HS-5 (cell line): ENCODE measurements at places on chromosomes 2 and 18.

DNA sequence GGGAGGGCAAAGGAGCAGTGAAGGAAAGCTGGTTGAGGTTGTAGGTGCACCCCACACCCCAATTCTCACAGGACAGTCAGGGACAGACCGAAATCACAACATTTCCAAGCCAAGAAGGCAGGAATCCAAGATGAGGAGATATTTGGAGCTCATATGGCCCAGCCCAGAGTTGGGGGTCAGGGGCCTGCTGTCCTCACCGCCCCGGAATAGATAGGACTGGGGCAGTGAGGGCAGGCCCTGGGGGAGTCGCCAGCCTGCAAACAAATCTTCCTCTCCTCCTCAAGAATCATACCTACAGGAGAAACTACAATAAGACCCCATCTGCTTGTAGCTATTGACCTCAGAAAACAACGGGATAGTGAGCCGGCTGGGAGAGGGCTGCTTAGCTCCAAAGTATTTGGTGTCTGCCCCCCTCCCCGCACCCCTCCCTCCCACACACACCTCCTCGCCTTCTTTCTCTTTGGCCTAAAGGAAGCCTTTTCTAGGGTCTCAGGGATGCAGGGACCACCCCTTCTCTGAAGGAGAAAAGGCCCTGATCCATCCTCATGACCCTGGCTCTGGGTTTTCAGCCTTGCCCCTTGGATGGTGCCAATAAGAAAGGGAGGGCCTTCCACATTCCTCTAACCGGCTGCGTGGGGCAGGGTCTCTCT, 3.8 kb downstream of the EN1 start:
- DNase-seq, result no peak

DNA sequence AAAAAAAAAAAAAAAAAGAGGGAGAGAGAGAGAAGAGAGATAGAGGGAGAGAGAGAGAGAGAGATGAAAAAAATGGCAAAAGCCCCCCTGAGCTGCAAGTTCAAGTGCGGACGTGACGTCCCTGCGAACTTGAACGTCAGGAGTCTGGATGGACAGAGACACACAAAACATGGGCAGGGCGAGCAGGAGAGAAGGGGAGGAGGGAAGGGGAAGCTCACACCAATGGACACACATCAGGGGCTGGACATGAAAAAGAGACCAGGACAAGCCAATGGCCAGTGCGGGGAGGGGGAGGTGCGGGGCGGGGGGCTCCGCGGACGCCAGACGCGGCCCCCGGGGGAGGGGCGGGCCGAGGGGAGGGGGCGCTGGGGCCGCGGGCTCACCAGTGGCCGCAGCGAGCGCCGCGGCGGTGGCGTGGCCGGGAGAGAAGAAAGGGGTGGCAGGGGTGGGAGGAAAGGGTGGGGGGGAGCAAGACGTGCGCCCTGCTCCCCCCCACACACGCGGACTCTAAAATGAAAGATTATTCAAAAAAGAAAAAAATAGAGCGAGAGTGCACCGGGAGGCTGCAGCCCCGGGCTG, at the start of gene BCL11A:
TSS of gene BCL11A (minus strand) at position 160 of the 579 bp plus-strand sequence. CDS start 384 bp downstream, outside the sequence.
- DNase-seq, result peak; percentile 56

DNA sequence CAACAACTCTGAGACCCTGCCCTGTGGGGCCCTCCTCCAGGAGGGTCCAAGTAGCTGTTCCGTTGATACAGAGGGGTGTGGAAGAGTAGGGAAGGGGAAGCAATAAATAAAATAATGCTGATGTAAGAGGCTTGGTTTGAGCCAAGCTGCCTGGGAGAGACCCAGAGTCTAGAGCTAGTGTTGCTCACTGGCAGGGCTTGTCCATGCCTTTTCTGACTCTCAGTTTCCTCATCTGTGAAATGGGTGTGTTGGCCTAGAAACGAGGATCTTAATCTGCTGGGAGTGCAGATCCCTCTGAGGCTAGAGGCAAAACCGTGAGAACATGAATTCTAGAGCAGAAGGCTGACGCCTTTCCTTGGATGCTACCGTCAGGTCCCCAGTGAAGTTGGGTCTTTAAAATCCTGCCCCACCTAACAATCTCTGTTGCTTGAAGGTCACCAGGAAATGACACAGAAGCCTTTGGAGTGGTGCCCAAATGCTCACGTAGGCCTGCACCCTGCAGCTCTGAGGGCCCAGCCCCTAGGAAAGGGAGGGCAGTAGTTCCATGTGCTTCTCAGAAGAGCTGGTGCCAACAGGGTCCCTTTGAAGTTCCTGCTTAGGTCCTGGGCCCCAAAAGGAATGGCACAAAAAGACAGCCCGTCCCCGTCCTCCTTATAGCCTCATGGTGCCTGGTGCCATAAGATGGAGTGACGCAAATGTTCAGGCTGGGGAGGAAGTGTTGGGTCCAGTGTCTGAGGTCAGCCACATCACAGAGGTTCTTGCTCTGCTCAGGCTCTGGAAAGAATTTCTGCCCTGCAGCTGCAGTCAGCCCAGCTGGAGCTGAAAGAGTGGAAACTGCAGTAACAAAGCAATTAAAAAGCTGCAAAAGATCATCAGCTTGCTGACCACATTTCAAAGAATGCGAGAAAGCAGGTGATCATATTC, 73.2 kb upstream of the SMAD2 start:
- no peak for DNase-seq

- peak; percentile 42 for DNase-seq
Measured at GRCh38 chr2:112958428-112959108, 19.2 kb upstream of the IL36G start.

DNA sequence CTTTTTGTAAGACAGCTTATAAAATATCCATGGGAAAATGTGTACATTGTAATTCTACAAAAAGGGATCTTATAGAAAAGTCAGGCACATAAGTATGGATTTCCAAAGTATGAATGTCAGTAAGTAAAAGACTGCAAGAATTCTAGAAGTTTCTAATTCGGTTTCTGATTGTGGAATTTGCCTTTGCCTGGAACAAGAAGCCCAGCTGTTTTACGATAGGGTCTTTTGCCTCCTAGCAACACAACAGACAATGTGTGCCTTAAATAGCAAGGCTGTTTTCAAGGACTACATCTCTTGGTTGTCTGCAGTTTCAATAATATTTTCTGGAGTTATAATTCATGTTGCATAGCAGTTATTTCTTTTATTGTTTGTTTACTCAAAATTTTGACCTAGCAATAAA, 312.9 kb downstream of the MTX2 start:
- no peak for DNase-seq

DNA sequence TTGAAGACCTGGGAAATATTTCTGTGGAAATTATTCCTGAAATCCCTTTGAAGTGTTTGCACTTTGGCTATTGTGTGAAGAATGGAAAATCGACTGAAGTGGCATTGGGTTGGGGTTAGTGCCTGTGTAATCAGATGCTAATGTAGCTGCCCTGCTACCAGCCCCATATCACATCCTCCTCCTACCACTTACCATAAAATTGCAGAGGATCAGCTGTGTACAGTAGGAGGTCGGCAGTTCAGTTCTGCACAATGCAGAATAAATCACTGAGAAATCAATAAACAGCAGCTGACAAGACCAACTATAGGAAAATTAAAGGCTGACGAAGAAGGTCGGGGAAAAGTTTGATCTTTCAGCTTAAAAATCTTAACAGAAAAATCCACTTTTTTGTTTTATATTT, 440.9 kb downstream of the PTPRM start:
- DNase-seq, result no peak

DNA sequence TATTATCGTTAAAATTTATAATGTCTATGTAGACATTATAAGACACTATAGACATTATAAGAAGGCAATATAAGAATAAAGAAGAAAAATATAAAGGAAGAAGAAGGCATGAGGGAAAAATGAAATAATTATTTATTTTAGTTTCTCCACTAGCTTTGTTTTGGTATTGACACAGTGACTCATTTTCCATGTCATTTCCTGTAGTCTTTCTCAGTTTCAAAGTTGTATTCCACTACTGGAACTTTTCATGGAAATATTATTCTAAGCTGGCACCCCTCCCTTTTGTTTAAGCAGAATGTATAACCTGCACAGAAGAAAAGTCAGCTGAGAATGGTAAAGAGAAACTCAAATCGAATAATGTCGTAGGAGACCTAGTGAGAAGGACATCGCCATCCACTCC, 234.2 kb upstream of the NETO1 start:
- DNase-seq, result no peak

DNA sequence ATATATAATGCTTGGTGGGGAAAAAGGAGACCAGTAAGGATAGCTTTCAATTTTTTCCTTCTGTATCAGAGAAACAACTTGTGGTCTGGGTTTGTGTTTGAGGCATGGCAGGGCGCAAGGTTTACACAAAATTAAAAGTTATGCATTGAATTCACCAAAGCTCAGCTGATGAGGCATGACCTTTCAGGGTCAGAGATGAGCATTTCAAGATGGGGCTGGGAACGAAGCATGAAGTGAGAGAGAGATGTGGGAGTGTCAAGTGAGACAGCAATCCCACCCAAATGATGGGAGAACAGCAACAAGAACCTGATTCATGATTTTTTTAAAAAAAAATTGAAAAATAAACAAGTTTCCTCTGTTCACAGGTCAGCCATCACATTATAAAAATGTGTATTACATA, 4.9 kb downstream of the GPR55 start:
- no peak for DNase-seq

GRCh38 chr2:60717691-60718090, 38.4 kb upstream of the PAPOLG start:
- no peak for DNase-seq

- DNase-seq, result no peak
Measured at GRCh38 chr2:119575439-119575838, 31.2 kb downstream of the CFAP221 start.

DNA sequence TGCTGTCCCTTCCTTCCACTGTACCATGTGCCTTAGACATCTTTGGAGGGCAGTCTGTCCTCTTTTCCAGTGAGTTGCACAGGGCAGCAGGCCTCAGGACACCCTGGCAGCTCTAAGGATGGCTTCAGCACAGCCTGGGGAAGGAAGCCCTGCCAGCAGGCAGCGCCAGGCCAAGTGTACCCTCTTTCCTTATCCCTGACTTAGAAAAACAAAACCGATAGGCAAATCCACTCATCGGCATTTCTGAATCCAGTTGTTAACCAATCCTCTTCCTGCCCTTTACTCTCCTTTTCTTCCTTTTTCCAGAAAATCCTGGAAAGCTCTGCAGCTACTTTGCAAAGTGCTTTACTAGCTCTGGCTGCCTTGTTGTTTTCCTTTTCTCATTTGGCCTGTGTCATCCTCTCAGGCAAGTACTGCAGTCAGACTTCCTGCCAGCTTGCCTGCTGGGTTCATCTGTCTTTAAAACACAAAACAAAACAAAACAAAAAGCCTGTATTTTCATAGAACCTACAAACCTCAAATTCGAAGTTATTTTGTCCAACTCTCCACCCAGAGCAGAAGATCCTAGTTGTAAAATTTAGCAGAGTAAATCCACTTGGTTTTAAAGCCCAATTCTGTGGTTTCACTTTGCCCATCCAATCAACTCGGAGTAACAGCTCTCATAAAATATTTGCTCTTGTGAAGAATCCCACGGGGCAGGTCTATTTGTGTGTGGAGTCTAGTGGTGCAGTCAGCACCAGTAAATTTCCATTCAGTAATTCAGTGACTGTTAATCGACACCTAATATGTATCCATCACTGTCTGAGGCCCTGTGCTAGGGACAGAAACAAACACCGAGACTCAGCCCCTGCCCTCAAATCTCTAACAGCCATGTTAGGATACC, 45.2 kb downstream of the PCBP1 start:
- no peak for DNase-seq

DNA sequence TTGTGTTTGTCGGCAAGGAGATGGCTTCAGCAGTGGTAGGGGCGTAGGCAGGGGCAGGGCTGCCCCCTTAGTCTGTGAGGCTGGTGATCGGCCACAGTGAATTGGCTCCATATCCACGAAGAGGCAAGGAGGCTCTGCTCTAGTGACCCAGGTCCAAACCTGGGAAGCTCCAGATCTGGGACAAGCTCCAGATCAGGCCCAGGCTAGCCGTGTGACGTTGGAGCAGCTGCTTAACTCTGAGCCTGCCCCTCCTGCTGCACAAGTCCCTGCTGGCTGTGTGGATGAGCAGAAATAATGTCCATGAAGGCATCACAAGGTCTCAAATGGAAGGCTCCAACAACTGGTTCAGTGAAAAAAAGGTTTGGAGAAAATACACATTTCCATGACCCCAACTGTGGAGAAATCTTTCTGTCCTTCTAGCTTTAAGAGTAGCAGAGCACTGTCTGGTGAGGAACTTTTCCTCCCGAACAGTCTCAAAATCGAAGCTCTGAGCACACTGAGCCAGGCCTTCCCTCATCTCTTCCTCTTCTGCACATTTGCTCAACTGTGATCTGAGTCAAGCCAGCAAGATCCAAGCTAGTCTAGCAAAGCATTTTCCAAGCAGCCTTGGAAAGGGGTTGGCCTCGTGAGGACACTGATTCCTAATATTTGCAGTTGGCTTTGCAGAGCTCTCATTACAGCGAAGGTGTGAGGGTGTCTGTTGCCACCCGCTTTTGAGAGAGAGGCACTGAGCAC, 67.0 kb upstream of the TCF7L1 start:
- no peak for DNase-seq

- DNase-seq, result no peak
Measured at GRCh38 chr2:137959166-137959565, 5.1 kb upstream of the HNMT start.

- DNase-seq, result no peak
Measured at GRCh38 chr2:239822146-239822831, 202.9 kb downstream of the NDUFA10 start.

GRCh38 chr2:120927265-120927628, 191.6 kb downstream of the GLI2 start:
- no peak for DNase-seq

DNA sequence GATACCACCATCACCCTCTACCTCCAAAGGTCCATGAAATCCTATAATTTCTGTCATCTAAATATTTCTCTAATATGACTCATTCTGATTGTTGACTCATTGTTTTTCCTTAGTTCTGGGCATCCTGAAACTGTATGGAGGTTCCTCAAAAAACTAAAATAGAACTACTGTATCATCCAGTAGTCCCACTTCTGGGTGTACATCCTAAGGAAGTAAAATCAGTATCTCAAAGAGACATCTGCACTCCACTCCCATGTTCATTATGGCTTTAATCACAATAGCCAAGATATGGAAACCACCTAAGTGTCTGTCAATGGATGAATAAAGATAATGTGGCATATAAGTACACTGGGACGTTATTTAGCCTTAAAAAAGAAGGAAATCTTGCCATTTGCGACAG, 125.8 kb upstream of the MYO3B start:
- peak; percentile 8 for DNase-seq

DNA sequence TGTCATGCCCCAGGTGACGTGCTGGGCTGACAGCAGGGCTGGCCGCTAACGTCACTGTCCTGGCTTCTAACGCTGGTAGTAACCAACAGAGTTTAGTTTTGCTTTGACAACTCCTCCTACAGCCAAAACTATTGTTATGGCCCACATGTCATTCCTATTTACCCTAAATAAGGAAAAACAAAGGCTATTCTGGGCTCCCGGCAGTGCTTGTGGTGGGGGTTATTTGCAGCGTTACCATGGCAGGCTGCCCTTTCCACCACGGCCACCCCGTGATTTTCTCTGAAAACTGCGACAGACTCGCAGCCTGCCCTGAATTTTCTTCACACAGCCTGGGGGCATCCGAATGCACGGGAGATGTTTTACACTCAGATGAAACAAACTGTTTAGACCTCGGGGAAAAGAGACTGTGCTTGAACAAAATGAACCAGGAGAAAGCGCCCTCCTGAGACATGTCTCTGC, 115.2 kb downstream of the FAM210A start:
- no peak for DNase-seq
